Left renal pelvis (tissue), 4 donors: ENCODE measurements at places on chromosomes 7 and 10. TPM values are rescaled to one million over a fixed set of nuclear protein-coding genes. Genes with fewer than 3 reads are reported as not detected.

Gene METTL27
- 6.9 TPM for polyA plus RNA-seq

DNA sequence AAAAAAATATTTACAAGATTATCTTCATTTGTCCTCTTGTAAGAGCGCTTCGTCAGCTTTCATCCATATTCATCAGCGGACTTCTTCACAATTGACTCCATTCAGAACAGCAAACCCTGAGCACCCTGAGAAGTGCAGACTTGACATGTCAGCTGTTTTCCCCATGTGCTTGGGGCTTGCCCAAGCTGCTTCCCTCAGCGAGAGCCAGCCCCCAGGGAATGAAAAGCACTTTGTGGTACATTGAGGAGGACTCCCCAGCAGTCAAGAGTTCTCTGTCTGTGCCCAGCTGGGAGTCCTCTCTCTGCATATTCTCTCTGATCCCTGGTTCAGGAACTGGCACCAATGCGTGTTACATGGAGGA is 22.7 kb downstream of the HKDC1 start:
- DNase-seq: no peak

- no peak for DNase-seq
Measured at GRCh38 chr7:120110169-120110568, 162.8 kb upstream of the KCND2 start.

GRCh38 chr10:14162629-14163344 is 167.9 kb downstream of the FRMD4A start:
- DNase-seq: no peak

DNA sequence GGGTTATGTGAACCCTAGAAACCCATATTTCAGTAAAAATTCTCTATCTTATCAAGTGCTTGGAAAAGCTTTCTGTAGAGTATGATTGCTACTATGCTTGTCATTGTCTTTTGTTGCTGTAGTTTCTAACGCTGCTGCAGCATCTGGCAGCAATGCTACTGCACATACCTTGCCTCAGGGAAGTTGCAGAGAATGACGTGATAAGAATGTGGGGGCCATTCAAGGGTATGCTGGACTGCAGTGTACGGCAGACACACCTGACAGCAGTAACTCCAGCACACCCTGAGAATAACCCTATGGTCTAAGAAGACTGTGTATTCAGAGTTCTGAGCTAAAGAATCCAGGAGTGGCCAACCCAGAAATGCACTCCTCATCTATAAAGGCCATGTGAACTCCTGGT is 20.5 kb downstream of the TRIM4 start:
- no peak for DNase-seq

DNA sequence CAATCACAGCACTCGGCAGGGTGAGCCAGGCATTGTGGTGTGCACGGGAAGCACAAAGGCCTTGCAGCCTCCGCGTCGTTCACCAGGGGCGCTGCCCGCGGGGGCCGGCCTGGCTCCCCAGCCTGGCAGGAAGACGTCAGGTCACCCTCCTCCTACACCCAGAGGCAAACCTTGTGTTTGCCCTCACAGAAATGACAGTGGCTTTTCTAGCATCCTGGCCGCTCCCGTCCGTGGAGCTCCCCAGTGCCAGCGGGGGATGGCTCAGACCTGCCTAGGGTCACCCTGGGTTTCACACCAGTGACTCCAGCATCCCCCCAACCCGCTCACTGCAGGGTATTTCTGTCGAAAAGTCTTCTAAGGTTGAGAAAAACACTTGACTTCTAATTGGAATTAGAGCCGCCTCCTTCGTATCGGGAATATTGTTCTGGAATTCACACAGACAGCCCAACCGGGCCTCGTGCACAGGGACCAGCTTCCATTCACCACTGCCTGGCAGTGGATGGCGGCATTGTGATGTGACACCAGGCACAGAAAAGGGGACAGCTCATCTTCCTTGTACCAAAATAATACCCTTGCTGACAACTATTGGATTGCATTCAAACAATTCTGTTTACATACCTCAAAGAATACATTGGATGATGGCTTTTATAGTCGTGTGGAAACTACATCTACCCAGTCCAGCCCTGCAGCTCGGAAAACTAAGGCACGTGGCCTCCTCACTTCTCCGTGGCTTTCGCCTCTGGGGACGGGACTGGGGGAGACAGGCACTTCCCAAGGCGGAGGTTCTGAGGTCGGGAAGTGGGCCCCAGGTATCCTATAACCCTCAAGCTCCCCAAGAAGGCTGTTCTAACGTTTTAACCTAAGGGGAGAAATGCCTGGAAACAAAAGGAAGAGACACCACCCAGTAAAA is 109.0 kb downstream of the EBF3 start:
- no peak for DNase-seq

Gene IGFBP1
- 0.90 TPM for polyA plus RNA-seq

Gene NPTX2
- 4.1 TPM for polyA plus RNA-seq

- no peak for DNase-seq
Measured at GRCh38 chr10:56351909-56352630, 9.0 kb downstream of the ZWINT start.

DNA sequence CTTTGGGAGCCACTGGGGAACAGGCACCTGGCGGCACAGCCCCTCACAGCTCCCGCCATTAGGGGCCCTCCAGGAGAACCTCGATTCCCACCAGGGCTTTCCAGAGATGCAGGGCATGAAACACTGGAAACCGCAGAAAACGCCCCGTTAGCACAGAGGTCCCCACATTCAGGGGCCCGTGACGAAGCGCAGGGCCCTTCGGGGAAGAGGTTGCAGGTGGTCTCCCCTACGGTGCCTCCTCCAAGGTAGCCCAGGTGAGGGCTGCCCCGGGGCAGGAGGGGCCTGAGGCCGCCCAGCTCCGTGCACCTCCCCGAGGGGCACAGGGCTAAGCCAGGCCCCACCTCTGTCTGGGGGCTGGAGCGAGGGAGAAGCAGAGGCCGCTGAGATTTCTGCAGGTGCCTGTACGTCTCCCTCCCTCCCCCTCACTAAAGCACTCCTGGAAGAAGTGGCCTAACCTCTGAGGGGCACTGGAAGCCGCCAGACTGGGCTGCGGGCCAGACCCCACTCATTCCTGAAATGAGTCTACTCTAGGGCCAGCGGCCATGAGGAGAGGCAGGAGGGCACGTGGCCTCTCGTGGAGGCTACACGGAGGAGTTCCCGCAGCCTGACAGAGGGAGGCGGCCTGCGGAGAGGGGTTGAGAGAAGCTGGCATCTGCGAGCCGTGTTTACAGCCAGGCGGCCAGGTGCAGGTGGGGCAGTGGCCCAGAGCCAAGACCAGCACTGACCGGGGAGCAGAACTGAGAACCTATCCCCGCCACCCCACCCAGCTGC is 6.9 kb downstream of the PDGFA start:
- DNase-seq: no peak
